ENCODE measurements at places on chromosomes 4 and X. TPM values are rescaled to one million over a fixed set of nuclear protein-coding genes. Genes with fewer than 3 reads are reported as not detected.

Gene NUDT11
- total RNA-seq, result 5.0 TPM

Gene UGT2B17
- not detected for total RNA-seq

DNA sequence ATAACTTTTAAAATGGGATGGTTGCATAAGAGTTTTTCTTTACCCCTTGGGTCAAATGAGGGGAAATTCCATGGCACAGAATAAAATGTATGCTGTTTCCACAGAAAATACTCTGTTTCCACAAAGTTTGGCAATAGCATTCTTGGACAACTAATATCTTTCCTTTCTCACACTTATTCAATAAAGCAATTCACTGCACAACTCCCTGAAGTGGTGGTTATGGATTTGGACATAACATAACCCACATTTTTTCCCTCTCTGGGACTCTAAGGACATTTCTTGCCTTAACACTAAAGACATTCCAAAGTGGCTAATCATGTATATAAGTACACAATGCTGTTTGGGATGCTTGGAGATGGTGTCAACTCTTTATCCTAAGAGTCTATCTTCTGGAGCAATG lies 51.7 kb upstream of the GPM6B start:
- DNase-seq, result no peak

GRCh38 chr4:130333241-130333759 lies 1237.3 kb downstream of the C4orf33 start:
- no peak for DNase-seq

GRCh38 chr4:174663216-174663615 lies 140.9 kb upstream of the HPGD start:
- DNase-seq, result no peak

DNA sequence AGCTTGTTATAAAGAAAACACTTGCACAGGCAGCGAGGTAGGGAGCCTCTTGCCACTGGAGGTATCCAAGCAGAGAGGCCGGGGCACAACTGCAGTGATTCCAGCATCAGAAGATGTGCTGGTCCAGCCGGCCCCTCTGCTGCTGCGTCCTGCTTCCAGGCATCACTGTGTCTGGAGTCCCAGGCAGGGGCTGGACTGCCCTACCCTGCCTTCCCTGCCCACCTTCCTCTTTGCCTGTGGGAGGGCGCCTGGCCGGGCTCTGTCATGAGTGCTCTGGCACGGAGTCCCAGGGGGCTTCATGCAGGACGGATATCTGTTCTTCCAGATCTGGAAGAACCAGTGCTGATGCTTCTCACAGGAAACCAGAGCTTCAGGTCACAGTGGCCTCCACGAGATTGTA lies 187.6 kb upstream of the PSAPL1 start:
- DNase-seq, result no peak
